Activated T-helper 1 cell treated with anti-CD3 and anti-CD28 coated beads, Interleukin-12 subunit alpha, Interleukin-12 subunit beta, Interleukin-2, Interleukin-4 antibody, amounts not matched to agents 30 ng/mL and 10 ng/mL and 1 ng/mL, durations not matched to agents 14 hours and 24 hours and 36 hours (primary cell): ENCODE measurements at places on chromosomes 6 and 20. TPM values are rescaled to one million over a fixed set of nuclear protein-coding genes. Genes with fewer than 3 reads are reported as not detected.

DNA sequence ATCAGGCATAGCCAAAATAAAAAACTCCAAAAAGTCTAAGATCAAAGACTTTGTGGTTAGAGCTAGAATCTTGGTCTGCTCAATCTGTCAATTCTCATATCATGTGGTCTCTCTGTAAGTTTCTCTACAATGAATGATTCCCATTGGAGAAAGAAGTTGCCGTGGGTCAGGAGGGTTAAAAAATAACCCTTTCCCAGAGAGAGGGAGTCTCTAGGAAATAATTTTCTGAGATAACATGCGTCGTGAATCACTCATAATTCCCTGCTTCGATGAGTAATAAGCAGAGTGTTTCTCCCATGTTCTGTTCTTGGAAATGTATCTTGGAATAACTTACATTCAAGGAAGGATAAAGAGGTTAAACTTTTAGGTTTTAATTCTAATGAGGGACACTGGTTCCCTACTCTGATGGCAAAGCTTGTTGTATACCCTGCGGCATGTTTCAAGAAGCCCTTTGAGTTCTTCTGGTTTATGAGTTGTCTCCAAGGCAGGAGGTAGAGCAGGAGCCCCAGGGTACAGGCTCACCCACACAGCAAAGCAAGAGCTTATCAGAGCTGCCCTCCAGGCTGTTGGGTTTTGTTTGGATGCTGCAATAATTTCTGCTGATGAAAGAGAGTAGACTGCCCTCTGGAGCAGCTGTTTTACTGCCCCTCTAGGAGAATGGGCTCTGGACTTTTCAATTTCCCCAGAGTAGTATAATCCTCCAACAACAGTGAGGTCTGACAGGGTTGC lies 599.1 kb downstream of the QKI start:
- H3K27me3 ChIP-seq: peaks cover 2% of the 10 kb centered on the region
- no peak overlapping the region for H3K4me3 ChIP-seq
- no peak overlapping the region for H3K27ac ChIP-seq
- DNase-seq: no peak
- no peaks in the 10 kb centered on the region for H3K36me3 ChIP-seq

Gene TREM1
- not detected in 2 replicates for total RNA-seq

Gene ERGIC3
- total RNA-seq: 132 and 137 TPM in 2 replicates

GRCh38 chr6:26216359-26216885 lies 129.2 kb downstream of the HFE start:
- H3K4me1 ChIP-seq: peaks cover 11% of the 10 kb centered on the region
- H3K27me3 ChIP-seq: no peaks in the 10 kb centered on the region
- no peak overlapping the region for H3K27ac ChIP-seq

DNA sequence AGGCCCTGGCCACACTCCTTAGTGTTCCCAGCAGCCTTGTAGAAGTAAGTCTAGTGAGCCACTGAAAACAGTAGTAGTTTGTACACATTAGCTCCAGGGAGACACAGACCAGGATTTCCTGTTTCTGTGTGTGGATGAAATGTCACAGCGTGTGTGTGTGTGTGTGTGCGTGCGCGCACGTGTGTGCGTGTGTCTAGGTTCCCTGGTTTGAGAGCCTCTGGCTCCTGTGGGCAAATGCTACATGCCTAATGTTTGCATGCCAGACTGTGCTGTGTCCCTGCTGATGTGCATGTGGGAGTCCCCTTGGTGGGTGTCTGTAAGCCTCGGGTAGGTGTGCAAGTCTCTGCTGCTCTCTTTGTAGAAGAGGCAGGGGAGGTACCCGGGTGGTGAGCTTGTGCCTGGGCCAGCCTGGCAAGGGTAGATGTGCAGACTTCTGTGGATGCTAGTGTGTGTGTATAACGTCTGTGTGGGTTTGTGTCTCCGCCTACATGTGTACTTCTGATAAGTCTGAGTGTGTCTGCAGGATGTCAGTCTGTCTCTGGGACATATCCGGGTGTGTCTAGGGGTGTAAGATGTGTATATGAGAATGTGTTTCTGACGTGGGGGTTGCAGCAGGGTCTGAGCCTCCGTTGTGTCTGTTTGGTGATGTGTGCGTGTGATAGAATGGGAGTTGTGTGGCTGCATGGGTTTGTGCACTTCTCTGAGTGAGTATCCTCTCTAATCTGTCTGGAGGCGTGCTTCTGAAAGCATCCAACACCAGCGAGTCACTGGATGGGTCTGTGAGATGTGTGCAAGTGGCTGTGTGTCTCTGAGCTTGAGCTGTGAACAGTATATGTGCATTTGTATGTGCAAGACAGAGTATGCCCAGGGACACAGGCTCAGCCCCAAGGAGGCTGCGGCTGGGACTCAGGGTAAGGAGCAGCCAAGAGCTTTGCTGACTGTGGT lies 19.0 kb upstream of the TLDC2 start:
- DNase-seq: peak; percentile 37
- H3K4me1 ChIP-seq: peaks cover 17% of the 10 kb centered on the region
- peak overlapping the region; percentile 68 for H3K27ac ChIP-seq

Gene DST
- total RNA-seq: 6.0 and 11.2 TPM in 2 replicates

GRCh38 chr6:35454391-35455110 lies 2.4 kb downstream of the FANCE start:
- H3K4me3 ChIP-seq: peak overlapping the region; percentile 51
- peaks cover 20% of the 10 kb centered on the region for H3K36me3 ChIP-seq
- H3K27ac ChIP-seq: no peak overlapping the region
- H3K27me3 ChIP-seq: no peaks in the 10 kb centered on the region
- peaks cover 42% of the 10 kb centered on the region for H3K4me1 ChIP-seq

DNA sequence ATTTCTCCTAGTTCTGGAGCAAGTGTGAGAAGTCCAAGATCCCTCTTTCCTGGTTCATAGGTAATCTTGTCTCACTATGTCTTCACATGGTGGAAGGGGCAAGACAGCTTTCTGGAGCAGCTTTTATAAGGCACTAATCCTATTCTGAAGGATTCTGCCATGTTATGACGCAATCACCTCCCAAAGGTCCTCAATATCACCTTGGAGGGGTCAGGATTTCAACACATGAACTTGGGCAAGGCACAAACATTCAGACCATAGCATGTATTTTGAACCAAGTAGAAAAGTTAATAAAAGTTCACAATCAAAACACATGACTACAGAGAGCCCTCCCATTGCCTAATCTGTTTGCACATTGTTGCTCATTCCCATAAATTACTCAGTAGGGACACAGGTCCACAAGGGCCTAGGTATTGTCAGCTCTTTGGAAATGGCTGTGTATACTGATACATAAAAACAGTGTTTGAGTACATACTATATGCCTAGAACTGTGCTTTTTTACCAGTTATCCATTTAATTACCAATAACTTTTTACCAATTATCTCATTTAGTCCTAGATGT lies 11.3 kb upstream of the TRDN start:
- no peaks in the 10 kb centered on the region for H3K4me1 ChIP-seq
- H3K36me3 ChIP-seq: no peaks in the 10 kb centered on the region
- no peak for DNase-seq
- no peak overlapping the region for H3K4me3 ChIP-seq
- H3K27ac ChIP-seq: no peak overlapping the region

Gene MRPS18B
- total RNA-seq: 75.5 and 77.7 TPM in 2 replicates

Gene PRL
- not detected in 2 replicates for total RNA-seq

Gene ZC3H12D
- total RNA-seq: 94.7 and 96.7 TPM in 2 replicates

DNA sequence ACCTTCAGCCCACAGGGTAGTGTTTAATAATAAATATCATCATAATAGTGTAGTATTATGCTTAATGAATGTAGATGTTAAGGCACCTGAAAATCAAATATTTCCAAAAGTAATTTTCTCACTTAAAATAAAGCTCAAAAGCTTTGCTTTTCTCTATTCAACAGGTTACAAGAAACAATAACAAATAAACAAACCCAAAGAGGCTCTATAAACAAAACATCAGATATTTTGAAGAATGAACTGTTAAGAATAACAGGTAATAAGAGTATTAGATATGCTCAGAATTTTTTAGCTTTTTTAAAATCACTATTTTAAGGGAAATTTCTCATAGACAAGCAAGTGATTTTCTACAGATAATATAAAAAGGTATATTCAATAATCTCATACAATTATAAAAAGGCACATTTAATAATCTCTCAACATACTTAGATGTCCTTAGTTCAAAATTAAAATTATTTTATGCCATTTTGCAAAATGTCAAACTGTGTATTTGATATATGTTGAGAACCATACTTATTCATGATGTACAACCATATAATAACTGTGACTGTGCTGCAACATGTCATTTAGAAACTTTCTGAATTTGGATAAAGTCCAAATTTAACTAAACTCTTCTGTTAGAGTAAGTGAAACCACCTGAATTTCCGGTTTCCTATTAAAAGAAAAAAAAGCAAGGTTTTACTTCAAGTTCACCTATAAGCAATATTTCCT lies 35.8 kb downstream of the PHIP start:
- H3K36me3 ChIP-seq: peaks cover 36% of the 10 kb centered on the region
- DNase-seq: no peak
- no peak overlapping the region for H3K27ac ChIP-seq
- no peak overlapping the region for H3K4me3 ChIP-seq
- peaks cover 34% of the 10 kb centered on the region for H3K4me1 ChIP-seq

DNA sequence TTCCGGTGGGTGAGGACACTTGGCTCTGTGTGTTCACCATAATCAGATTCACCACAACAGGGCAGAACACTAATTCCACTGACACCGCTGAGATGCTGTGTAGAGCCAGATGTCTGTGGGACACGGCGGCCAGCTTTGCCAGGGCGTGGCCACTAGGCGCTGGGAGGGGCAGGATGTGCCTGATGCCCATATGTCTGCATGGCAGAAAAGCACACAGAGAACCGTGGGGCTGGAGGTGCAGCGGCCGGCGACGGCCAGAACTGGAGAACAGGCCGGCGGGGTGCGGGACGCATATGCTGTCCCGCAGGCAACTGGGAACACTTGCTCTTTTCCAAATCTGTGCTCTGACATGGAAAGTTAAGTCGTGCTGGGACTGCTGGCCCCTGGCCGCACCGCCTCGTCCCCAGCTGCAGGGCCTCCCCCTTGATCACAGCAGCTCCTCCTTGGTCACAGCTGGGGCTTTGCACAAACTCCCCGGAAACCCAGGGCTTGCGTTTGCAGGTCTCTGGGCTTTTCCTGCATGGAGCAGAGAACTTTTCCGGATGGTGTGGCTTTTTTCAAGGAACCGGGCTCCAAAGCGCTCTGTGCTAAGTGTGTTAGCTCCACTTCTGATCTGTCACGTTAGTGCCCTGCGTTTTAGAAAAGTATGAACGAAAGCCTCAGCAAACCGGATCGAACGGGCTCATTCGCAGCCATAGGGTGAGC lies 31.1 kb downstream of the NTSR1 start:
- peak overlapping the region; percentile 65 for H3K4me3 ChIP-seq
- peak overlapping the region; percentile 80 for H3K27ac ChIP-seq
- peaks cover 31% of the 10 kb centered on the region for H3K4me1 ChIP-seq
- no peak for DNase-seq
- H3K27me3 ChIP-seq: peaks cover 13% of the 10 kb centered on the region

DNA sequence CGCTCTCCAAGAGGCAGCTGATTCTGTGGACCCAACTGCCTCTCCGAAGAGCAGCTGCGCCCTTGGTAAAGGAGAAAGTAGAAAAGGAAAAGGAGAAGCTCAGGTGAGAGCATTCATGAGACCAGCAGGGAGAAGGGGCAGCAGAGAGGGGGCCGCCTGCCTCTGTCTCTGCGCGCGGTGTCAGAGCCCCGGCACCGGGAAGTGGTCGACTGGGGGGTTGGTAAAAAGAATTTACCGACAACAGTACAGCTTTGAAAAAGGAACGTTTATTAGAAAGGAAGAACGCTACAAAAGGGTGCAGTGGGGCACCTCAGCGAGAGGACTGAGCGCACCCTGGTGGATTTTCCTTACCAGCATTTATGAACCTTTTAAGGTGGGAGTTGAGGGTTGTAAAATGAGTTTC lies 61.9 kb downstream of the GPR6 start:
- peaks cover 2% of the 10 kb centered on the region for H3K27me3 ChIP-seq
- H3K4me3 ChIP-seq: peak overlapping the region; percentile 83
- H3K36me3 ChIP-seq: no peaks in the 10 kb centered on the region

- peak; percentile 86 for DNase-seq
- peaks cover 6% of the 10 kb centered on the region for H3K36me3 ChIP-seq
- peaks cover 9% of the 10 kb centered on the region for H3K4me1 ChIP-seq
- peaks cover 19% of the 10 kb centered on the region for H3K27me3 ChIP-seq
- peak overlapping the region; percentile 63 for H3K4me3 ChIP-seq
- peak overlapping the region; percentile 55 for H3K27ac ChIP-seq
These were observed 567 bp upstream of the FNDC11 start for GRCh38 chr20:63553251-63553932.

Gene GJA10
- total RNA-seq: not detected in 2 replicates

DNA sequence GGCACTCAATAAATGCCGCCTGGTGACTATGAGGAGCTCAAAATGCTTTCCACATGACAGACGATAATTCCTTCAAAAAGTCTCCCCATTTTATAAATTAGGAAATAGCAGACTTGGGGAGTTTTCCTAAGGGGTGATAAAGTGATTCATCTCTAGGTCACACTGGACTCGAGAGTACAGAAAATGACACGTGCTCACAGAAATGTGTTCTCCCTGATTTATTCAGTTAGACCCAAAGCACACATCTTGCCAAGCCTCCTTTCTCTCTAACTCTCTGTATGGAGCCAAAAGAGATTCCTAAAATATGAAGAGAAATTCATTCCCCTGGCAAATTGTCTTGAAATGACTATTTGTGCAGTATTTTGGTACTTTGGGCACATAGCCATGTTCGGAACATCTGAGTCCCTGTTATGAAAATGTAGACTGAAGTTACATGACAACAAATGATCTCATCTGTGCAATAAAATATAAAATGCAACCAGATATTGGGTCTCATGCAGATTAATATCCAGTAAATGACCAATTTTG lies 381.1 kb downstream of the TFAP2B start:
- H3K27ac ChIP-seq: no peak overlapping the region
- H3K4me1 ChIP-seq: no peaks in the 10 kb centered on the region
- no peaks in the 10 kb centered on the region for H3K36me3 ChIP-seq
- no peaks in the 10 kb centered on the region for H3K27me3 ChIP-seq

GRCh38 chr6:25485821-25486534 lies 166.0 kb upstream of the SCGN start:
- no peaks in the 10 kb centered on the region for H3K36me3 ChIP-seq
- peaks cover 7% of the 10 kb centered on the region for H3K4me1 ChIP-seq
- H3K27ac ChIP-seq: no peak overlapping the region
- DNase-seq: no peak
- no peaks in the 10 kb centered on the region for H3K27me3 ChIP-seq
- no peak overlapping the region for H3K4me3 ChIP-seq

Gene LRRN4
- not detected in 2 replicates for total RNA-seq

- H3K36me3 ChIP-seq: no peaks in the 10 kb centered on the region
- H3K4me1 ChIP-seq: no peaks in the 10 kb centered on the region
- H3K27ac ChIP-seq: no peak overlapping the region
- DNase-seq: no peak
- H3K4me3 ChIP-seq: no peak overlapping the region
These were observed 97.5 kb downstream of the AIG1 start for GRCh38 chr6:143158113-143158581.

DNA sequence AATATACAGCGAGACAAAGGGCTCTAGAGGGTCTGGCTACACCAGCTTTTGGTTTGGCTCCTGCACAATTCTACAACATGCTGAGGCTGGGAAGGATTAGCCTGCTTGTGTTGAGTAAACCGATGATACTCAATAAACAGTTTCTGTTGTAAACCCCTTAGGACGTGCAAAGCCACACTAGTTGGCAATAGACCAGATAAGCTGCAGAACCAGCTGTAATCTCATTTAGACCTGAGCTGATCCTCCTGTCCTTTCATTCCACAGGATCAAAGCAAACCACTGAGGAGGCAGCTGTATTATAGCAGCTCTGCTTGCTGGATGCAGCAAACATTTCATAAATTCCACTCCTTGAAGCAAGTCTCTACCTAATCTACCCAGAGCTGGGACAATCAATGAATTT lies 79.7 kb downstream of the MMS22L start:
- no peaks in the 10 kb centered on the region for H3K27me3 ChIP-seq
- H3K36me3 ChIP-seq: peaks cover 5% of the 10 kb centered on the region
- no peaks in the 10 kb centered on the region for H3K4me1 ChIP-seq
- no peak overlapping the region for H3K27ac ChIP-seq

Gene IYD
- not detected in 2 replicates for total RNA-seq
